ENCODE measurements at places on chromosomes 2 and 18.

DNA sequence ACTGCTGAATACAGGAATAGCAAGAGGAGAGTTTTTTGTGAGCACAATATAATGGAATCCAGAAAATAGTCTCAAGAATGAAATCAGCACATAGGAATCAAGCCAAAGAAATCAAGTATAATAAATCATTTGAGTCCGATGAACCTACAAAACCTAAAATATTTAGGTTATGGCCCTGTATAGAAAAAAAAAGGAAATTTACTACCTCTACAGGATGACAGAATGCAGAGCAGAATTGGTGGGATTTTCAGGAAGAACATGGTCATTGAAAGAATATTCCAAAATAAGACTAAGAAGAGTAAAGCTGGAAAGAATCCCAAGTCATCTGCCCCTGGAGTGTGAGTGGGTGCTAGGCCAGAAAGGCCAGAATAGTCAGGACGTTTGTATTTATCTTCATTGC is 1041.2 kb upstream of the CDH2 start:
- no peak for DNase-seq

DNA sequence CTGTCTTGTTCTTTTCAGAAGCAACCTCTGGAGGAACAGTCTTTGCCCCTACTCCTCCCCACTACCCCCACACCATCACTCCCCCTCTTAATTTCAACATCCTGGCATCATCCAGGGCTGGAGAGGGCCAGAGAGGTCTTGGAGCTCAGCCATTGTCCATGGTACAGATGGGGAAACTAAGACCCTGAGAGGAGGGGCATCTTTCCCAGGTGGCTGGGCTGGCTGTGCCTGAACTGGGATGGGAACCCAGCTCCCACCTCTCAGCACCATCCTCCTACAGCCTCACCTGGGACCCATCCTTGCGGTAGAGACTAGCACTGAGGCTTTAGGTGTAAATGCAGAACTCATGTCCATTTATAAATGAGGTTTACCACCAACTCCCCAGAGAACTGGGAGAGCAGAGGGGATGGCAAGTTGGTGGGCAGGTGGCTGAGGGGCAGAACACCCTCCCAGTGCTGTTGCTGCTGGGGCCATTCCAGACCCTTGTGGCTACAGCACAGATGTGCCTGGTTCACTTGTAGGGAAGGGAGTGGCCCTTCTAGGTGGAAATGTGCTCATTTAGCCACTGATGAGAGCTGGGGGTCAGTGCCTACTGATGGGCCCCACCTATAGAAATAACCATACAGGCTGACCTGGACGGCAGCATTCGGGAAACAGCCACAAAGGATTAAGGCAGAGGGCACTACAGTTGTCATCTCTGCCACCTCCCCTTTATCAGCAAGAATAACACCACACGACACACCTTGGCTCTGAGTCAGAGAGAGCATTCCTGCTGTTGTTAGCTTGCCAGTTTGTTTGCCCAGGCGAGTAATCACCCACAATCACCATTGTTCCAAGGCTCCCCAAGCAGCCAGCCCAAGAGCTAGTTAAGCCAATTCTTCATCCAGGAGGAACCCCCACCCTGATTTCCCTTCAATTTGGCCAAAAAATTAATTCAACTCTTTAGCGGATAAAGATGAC is 2.1 kb downstream of the MLPH start:
- DNase-seq: no peak

DNA sequence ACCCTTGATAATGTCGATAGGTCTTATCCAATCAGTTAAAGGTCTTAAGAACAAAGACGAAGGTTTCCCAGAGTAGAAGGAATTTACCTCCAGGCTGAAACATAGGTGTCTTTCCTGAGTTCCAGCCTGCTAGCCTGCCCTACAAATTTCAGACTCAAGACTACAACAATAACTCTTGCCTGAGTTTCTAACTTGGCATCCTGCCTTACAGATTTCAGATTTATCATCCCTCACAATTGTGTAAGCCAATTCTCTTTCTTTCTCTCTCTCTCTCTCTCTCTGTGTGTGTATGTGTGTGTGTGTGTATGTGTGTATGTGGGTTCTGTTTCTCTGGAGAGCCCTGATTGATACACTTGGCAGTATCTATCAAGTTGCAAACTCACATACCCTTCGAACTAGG is 37.2 kb upstream of the B4GALT6 start:
- DNase-seq: no peak

GRCh38 chr2:236633775-236634560 is 64.3 kb downstream of the ACKR3 start:
- DNase-seq: no peak

DNA sequence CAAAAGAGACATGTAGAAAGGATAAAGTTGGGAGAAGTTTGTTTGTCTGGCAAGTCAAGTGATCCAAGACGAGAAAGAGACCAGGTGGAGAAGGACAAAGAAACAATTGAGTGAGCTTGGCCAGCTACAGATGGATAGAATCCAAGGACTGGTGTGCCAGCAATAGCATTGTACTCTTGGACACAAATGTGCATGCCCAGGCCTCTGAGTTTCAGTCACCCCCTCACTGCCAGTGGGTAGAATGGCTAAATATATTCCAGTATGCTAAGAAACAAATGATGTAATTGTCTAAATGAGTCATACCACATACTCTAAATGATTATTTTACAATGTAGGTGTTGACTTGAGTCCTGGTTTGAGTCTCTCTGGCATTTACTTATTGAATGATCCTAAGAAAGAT is 881.3 kb downstream of the LRRTM4 start:
- DNase-seq: no peak

DNA sequence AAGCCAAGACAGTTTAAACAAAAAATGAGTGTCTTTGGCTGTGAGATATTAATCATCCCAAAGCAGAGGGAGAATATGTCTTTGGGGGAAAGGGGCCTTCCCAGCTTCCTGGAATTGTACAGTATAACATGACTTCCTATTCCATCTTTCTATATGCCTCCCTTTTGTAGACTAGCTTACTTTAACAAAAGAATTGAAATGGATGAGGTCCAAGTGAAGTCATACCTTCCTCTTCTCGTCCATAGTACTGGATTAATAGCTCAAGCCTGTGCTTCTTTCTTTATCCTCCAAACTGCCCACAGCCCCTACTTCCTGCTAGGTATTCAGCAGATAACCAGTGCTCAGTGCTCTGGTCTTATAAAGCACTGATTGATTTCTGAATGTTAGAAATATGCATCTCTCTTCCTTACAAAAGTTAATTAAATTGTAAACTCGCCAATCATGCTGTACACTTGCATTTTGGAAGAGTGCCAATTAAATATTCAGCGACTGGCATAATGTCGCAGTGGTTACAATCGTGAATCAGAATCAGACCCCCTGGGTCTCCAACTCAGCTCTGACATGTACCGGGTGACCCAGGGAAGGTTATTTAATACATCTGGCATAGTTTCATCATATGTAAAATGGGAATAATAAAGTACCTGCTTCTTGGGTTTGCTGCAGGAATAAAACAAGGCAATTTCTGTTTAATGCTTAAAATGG is 325.1 kb downstream of the RND3 start:
- no peak for DNase-seq

- DNase-seq: no peak
These were observed 19.1 kb downstream of the KCNK3 start for GRCh38 chr2:26711457-26712161.

GRCh38 chr2:203949228-203949627 is 12.7 kb downstream of the ICOS start:
- no peak for DNase-seq

DNA sequence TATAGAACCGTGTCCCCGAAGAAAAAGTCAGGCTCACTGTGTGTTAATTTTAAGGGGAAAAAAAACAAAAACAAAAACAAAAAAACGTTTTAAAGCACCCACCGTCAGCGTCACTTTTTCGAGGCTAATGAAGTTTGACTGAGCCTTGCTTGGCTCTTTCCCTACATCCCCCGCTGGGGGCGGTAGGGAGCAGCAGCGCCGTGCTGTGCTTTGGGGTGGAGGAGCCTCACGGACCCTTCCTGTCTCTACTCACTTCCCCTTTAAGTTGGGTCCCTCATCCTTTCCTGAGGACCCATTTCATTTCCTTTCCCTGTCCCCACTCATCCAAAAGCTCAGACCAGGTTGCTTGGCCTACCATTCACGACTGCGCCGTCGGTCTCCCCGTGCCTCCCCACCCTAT is 82.8 kb upstream of the RPL31 start:
- no peak for DNase-seq

GRCh38 chr2:149290662-149291061 is 39.7 kb upstream of the LYPD6 start:
- DNase-seq: no peak

DNA sequence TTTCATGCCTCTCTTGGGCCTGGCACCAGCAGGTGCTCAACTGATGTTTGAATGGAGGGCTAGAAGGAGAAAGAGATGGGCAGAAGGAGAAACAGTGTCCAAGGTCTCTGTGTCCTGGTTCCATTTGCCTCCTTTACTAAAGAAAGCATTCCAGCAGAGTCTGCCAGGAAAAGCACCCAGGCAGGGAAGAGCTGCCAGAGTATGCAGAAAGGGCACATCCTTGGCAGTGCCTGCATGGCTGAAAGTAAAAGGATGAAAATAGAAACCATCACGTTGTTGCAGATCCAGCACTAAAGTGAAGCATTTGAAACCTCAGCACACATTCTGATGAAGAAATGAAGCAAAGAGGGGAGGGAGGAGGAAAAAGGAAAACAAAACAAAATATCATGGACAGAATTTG is 142.2 kb downstream of the ESCO1 start:
- DNase-seq: no peak

GRCh38 chr2:214515111-214515510 is 104.3 kb downstream of the VWC2L start:
- DNase-seq: no peak

GRCh38 chr2:164802095-164802707 is 39.4 kb downstream of the COBLL1 start:
- DNase-seq: no peak

DNA sequence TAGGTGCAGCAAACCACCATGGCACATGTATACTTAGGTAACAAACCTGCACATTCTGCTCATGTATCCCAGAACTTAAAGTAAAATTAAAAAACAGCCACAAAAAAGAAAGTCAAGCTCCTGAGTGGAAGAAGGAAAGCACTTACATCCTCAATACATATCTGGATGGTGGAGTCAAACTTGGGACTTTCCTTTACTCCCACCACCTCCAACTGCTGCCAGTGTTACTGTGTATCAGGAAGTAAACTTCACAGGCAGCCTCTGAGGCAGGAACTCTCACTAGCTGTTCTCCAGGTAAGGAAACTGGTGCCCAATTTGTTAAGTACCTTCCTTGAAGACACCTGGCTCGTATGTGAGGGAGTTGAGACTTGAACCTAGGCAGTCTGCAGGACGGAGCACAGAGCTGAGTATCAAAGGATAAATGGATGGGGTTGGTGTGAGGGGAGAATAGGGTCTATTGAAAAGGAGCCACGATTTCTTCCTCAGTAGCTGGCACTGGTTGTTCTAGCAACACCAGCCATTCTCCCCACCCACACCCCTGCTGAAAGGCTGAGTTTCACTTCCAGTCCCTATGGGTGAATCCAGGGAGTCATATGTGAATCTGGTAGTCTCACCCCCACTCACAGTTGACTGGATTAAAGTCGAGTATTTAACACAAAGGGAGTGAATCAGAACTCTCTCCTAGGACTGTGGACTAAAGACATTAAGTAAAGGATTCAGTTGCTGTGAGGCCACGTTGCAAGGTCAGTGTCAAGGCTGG is 50.0 kb upstream of the GPR39 start:
- no peak for DNase-seq

DNA sequence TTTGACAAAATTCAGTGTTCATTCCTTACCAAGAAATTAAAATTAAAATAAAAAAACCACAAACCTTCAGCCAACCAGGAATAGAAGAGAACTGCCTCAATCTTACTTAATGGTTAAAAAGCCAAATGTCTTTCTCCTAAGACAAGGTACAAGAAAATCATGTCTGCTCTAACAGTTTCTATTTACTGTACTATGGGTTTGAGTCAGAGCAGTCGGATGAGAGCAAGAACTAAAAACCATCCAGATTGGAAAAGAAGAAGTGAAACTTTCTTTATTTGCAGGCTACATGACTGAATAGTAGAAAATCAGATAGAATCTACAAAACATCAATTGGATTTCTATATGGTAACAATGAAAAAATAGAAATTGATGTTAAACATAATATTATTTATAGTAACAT is 555.5 kb upstream of the TNP1 start:
- no peak for DNase-seq
